ENCODE measurements at places on chromosomes 1 and 21.

DNA sequence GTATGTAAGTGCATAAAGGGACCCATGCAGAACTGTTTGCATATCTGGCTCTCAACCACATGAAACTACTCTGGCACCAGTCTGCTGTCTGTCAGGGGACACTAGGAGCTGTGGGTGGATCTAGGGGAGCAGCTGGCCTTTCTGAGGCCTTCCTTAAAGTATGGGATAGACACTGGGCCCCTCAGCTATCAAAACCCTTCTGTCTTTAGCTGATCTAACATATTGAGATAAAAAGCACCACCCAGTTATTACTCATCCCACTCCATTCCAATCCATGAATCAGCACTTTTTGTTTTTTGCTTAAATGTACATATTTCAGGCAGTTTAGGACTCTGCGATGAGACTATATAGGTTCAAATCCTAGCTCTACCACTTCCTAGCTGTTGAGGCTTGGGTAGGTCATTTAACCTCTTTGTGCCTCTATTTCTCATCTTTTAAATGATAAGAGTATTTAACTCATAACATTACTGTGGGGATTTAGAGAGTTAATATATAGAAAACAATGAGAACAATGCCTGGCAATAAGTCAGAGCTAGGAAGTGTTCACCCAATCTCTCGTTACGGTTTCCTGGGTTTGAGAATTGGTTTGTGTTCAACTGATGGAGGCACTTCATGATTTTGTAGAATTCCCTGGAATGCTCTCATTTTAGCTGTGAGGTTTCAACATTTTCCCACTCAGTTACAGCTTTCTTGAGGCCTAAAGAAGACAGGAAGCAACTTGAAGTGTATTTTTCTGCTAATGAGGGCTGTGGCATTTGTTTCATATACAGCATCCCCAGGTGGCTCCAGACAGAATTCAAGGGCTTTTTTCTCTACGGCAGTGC lies 68.9 kb downstream of the LRIG2 start:
- DNase-seq = no peak

- no peak for DNase-seq
Observed at GRCh38 chr1:197302775-197303174, 34.7 kb downstream of the CRB1 start.

DNA sequence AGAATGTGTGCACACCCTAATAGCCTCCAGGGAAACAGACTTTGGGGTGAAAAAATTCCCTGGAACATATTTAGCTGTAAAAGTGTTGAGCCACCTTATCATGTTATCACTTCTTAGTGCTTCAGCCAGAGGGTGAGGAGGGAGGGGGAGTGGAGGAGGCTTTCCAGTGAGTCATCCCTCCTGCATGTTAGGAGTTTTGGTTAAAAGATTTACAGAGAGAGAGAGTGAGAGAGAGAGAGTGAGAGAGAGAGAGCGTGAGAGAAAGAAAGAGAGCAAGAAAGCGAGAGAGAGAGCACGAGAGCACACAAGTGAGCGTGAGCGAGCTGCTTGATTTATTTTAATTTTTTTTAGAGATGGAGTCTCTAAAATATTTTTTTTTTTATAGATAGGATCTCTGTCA lies 13.5 kb upstream of the CACNA1E start:
- no peak for DNase-seq

DNA sequence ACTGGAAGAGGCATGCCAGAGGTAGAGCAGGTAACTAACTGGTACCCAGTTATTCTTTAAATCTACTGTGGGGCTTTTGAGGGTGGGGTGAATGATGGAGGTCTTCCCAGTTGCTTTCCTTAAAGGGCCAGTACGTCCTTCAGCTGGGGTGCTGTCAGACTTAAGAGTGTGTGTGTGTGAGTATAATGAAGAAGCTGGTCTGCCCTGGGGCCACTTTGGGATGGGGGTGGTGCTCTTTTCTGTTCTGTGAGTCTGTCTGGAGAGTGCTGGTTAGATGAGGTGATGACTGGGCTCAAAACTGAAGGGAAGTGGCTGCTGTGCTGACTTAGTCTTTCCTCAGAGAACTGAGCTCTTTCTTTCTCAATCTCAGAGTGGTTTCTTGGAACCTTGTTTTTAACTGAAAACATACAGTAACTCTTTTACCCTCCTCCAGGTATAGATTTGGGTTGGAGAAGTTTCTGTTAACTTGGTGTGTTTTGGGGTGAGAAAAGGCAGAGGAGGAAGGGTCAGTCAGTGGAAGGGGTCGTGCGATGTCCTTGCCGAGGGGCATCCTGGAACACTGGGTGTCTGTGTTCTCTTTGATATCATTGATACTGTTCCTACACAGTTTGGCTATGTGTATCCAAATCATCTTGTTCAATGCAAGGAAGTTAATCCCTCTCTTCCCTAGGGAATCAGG lies 746 bp downstream of the MACF1 start:
- DNase-seq = no peak

DNA sequence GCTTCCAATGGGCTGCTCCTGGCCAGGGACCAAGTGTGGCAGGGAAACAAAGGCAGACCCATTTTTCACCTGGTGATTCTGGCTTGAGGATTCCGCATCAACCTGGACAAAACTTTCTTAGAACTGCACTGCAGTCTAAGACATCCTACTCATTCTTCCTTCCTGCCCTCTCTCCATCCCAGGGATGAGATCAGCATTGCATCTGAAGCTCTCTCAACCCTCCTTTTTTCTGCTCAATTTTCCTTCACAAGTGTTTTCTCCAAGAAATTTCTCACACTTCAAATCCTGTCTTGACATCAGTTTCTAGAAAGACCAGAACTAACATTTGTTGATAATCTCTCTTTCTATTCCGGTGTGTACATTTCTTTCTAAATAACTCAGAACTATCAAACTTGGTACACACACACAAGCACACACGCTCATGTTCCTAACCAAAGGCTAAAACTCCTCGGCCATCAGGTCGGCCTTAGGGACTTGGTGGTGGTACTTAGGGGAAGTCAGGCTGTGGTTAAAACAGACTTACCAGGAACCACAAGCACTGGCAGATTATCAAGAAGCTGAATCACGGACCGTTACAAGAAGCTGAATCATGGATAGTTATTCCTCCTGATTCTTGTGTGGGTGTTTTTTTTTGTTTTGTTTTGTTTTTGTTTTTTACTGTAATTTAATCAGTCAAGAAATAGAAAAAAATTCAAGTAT lies 21.0 kb upstream of the CXADR start:
- DNase-seq = no peak

Data from iPS DF 19.7 (cell line).